ENCODE measurements at places on chromosomes 4 and X.
A peak's percentile ranks its signal among the peaks of the same experiment; 100 is the strongest.

DNA sequence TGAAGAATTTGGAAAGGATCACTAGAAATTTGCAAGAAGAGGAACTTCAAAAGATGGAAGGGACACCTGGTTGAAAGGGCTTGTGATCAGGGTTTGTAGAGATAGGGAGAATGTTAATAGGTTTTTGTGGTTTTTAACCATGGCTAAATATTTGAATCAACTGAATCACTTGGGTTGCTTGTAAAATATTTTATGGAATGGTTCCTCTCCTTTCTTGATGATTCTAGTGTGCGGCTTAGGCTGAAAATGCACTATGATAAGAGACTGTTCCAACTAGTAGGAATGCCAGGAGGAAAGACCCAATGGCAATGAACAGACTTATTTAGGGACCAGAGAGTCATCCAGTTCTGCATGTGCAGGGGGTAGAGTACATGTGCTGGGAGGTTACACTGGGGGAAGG, 408.2 kb downstream of the ARHGAP24 start:
- peak; percentile 40 for DNase-seq

DNA sequence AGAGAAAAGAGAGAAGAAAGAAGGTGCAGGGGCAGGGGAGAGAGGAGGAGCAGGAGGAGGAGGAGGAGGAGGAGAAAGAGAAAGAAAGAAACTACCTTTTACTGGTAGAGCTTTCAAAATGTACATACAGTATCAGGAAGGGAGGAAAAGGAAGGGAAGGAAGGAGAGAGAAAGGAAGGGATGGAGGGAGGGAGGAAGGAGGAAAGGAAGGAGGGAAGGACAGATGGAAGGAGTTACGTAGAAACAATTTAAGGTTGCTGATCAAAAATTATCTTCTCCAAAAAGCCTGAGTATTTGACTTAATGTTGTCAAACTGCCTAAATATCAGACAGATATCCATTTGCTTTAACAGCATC, 13.4 kb downstream of the TBC1D9 start:
- DNase-seq = no peak

DNA sequence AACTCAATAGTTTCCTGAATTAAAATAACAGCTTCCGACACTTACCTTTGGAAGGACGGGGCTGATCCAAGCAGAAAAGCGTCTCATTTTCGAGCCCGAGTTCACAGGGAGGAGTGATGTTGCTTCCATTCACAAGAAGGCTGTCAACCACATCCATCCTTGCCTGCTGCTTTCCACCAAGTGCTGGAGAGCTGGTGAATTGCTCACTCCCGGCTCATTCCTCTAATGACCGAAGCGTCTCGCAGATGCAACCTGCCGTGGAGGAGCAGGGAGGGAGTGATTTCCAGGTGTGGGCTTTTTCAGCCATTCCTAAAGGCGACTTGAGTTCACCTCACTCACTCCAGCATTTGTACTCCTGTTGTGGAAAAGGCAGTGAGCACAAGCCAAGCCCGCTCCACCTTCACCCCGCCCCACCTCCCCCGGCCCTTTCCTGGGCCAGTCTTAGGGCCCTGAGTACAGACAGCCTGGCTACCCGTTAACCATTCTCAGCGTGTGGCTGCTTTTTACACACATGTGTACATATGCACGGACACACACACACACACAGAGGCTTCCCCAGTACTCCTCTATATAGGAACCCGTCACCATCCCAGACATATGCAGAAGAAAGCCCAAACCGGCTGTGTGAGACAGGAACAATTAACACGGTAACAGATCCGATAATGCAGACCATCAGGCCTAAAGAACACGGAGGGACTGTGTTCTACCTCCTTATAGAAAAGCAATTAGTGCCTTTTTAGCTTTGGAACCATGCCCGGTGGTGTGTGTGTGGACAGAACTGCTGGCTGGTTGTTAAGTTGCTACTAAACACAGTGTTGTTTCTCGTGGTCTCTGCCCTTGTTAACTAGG, at the start of gene CCKAR:
CCKAR (minus strand) TSS at position 374 of the 849 bp plus-strand sequence; CDS start at position 157, 217 bp downstream.
- no peak for DNase-seq

DNA sequence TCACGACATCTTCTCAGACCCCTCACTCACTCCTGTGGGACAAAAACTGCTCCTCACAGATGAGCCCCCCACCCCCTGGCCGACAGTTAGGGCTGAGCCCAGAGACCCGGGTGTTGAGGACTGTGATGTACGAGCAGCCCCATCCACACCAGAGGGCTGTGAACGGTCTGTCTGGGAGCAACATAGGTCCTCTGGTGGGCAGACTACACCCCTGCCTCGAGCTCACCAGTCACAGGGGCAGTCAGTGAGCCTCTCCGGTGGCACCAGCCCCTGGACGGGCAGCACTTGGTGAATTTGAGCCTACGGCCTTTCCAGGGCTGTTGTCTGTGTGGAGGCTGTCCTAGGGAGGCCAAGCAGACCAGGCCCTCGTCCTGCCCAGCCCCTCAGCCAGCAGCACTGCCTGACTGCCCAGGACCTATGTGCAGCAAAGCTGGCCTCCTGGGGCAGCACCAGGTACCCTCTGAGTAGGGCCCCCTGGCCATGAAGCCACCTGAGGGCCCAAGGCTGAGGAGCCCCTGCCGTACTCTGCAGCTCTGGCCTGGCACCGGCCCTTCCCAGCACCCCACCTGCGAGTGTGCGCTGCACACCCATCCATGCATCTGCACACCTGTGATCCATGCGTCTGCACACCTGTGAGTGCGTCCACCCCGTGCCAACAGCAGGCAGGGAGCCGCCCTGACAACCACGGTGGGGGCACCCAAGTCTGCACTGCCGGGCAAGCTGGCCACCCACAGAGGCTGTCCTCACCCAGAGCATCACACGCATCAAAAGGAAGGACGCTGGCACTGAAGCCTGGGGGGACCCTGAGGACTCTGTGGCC, 111.6 kb upstream of the NKX1-1 start:
- DNase-seq = no peak

DNA sequence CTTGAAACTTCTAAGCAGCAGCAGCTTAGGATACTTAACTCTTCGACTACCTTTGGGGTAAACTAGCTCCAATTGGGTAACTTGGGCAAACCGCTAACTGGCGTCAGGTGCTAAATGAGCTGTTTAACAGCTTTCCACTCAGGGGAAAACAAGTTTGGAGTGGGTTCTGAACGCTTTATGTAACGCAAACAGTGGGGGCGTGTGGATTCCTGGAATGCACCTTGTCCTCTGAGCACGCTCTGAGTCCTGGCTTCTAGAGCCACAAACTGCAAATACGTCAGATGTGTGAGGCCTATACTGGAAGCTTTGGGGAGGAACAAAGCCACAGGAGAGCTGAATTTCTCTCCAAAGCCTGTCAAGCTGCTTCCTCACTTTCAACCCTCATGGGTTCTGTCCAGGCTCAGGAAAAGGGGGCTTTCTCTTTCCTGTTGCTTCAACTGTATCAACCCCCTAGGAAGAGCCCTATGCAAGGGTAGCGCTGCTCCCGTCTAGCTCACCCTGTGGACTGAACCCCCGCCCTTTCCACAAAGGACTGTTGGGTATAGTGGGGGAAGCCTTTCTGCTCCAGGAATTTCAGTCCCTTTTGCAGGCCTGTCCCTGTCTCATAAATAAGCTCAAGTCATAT, 4.5 kb upstream of the WDR1 start:
- DNase-seq = no peak

- no peak for DNase-seq
Measured at GRCh38 chrX:45134315-45134731, 66.4 kb downstream of the DIPK2B start.

DNA sequence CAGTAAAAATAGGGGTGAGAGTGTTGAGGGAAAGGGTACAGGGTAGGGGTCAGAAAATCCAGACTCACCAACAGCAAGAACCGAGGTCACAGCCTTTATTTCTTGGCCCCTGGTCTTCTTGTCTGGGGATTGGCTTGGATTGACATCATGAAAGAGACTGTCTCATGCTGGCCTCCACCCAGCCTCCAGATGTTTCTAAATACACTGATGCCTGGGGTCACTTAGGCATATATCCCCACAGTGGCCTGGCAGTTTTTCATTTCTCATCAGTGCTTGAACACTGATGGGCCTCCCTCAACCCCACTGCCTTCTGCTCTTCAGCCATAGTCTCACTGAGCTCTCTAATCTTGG, 173.9 kb downstream of the RTL9 start:
- no peak for DNase-seq

DNA sequence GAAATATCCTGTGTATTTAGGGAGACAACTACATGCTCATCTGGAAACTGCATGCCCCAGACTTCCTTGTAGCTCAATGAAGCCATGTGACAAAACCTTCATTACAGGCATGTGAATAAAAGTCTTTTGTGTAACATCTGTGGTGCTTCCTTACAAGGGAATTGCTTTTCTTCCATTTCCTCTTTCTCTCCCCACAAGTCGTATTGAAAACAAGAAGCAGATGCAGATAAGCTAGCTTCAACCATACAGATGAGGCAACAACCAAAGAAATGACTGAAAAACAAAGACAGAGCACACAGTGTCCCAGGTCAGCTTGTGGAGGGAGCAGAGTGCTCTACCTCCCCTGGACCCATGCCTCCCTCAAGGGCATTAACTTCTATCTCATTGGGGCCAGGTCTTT, 115.8 kb upstream of the INPP4B start:
- DNase-seq = no peak

DNA sequence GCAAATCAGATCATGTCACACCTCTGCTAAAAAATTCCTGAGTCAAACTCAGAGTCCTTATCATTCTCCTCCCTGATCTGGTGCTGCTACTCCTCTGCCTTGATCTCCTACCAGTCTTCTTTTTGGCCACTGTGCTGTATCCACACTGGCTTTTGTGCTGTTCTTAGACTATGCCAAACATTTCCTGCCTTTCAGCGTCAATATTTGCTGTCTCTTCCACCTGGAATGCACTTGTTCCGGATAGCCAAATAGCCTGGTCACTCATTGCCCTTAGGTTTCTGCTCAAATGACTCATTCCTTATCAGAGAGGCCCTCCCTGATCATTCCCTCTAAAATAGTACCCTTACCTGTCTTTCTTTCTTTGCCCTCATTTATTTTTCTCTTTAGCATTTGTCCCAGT, 24.4 kb upstream of the RP2 start:
- DNase-seq = peak; percentile 86

DNA sequence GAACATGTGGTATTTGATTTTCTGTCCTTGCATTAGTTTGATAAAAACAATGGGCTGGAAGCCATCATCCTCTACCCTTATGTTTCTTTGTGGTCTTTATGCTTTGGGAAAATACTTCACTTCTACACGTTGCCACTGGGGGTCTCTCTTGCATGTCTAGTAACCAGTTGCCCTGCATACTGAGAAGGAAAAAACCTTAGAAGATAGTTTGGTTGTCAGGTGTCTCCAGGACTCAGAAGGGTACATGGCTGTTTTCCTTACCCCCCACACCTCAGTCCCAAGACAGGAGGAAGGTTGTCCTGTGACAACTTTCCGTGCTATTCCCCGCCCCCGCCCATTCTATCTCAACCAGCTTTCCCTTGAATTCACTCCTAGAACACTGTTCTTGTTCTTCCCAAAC, 62.1 kb upstream of the LANCL3 start:
- peak; percentile 28 for DNase-seq

DNA sequence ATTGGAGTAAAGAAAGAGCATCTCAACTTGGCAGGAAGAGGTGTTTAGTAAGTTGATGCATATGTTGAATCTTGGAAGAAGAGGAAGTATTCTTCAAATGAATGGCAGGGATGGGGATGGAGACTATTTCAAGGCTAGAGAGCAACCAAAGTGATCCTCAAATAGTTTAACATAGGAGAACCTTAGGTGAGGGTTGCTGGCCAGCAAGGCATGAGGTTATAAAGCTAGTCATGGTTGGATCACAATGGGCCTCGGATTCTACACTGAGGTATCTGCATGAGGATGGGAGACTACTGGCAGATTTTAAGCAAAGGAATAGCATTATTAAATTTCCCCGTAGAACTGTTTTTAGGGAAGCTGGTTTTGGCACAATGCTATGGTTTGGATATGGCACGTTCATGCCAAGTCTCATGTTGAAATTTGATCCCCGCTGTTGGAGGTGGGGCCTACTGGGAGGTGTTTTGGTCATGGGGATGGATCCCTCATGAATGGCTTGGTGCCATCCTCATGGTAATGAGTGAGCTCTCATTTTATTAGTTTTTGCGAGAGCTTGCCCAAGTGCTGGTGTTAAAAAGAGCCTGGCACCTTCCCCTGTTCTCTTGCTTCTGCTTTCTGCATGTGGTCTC, 41.9 kb upstream of the ETNPPL start:
- DNase-seq = no peak

DNA sequence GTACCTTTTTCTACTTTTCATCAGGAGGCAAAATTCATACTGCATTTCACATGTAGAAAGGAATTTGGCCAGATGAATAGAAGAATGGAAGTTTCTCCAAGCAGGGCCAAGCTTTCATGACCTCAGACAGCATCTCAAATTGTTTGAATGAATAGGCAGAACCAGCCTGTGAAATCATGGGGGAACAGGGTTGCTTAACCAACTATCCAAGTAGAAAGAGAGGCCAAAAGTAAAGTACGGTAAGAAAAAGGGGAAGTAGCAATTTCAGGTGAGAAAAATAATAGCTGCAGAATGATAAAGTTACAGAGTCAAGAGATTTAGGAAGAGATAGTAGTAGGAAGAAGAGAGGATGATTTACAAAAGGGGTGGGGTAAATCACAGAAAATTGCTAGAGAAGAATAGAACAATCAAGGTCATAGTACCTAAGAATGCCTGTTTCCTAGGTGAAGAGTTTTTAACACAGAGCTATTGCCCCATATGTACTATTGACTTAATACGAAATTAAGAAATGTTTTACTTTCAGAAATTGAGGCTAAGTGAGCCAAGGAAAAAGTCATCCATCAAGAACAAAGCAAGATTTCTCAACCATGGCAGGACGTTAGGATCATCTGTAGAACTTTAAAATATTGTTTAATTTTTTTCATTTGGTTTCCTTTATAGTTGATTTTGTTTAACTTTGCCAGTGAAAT, 177.1 kb upstream of the TET2 start:
- DNase-seq = no peak

GRCh38 chr4:136864604-136865185, 667.6 kb downstream of the PCDH18 start:
- peak; percentile 79 for DNase-seq

DNA sequence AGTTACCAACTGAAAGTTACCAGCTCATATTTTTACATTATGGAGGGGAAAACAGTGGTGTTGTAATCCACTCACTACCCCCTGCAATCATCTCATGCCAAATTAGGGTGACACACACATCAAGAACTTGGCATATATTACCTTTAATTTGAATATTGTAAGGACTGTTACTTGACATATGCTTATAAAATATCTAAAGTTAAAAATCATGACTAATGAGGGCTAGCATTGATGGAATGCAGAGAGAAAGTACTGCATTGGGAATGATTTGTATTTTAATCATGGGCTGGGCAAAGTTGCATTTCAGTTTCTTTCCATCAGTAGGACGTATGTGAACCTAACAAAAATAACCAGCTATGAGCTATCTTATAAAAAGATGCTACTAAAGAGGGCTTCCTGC, 517.5 kb upstream of the GRIA3 start:
- DNase-seq = no peak

All from PC-3 (cell line).